ENCODE measurements at places on chromosomes 1 and 21. TPM values are rescaled to one million over a fixed set of nuclear protein-coding genes. Genes with fewer than 3 reads are reported as not detected.

The CLCN6 gene
- total RNA-seq = 15.7 TPM

DNA sequence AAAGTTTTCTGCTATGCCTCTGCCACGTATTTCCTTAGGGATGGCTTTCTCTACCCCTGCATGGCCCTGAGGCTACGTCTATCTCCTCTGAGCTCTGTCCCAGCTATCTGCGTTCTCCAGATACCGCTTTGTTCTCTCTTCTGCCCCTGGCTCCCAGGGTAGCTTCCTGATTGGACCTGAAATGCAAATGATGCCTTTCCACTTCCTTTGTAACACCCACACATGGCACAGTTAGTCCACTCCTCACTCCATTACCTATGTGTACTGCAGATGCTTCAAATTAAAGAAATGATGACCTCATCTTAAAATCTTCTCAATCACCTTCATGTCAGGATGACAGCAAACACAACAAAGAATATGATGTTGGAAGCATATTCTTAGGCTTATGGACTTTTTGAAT, 138.6 kb upstream of the POGK start:
- H3K27ac ChIP-seq = no peak overlapping the region
- no peak for DNase-seq
- H3K27me3 ChIP-seq = peaks cover 17% of the 10 kb centered on the region
- no peaks in the 10 kb centered on the region for H3K4me1 ChIP-seq

- H3K27ac ChIP-seq = no peak overlapping the region
- no peak for DNase-seq
These were observed 116.4 kb upstream of the FAM78B start for GRCh38 chr1:166283190-166283589.

- no peak for DNase-seq
- H3K27ac ChIP-seq = no peak overlapping the region
- H3K36me3 ChIP-seq = peaks cover 3% of the 10 kb centered on the region
These were observed 3.6 kb downstream of the PERM1 start for GRCh38 chr1:978069-978834.

The RGS13 gene
- not detected for total RNA-seq

DNA sequence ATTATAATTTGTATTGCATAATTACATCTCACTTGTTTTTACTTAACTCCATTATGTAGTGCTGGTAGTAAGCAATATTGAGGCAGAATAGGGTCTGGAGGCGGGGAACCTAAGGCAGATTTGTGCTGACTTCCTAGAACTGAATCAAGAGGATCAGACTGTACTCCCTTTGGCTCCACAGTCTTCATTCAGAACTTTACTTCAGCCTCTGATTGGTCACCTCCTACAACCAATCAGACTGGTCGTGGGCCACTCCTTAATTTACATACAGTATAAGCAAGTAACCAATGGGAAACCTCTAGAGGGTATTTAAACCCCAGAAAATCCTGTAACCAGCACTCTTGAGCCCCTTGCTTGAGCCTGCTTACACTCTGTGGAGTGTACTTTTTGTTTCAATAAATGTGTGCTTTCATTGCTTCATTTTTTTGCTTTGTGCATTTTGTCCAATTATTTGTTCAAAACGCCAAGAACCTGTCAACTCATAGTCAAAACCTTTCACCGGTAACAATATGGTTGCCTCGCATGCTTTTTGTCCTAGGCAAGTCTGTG, 31.6 kb downstream of the ZBTB8OS start:
- H3K36me3 ChIP-seq = peaks cover 31% of the 10 kb centered on the region
- no peak for DNase-seq
- no peaks in the 10 kb centered on the region for H3K27me3 ChIP-seq

DNA sequence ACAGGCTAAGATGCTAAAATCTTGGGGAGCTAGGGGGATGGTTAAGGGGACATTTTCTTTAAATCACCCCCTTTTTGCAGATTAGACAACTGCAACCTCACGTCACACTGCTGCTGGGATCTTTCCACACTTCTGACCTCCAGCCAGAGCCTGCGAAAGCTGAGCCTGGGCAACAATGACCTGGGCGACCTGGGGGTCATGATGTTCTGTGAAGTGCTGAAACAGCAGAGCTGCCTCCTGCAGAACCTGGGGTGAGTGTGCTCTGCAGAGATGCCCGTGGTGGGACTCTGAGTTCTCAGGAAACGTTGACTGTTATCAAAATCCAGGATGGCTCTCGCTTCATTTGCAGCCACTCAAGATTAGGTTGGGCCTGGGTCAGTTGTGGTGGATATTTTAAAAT, 13.3 kb downstream of the OR2B11 start:
- DNase-seq = no peak
- H3K27ac ChIP-seq = no peak overlapping the region
- no peaks in the 10 kb centered on the region for H3K27me3 ChIP-seq
- no peak overlapping the region for H3K4me3 ChIP-seq
- no peaks in the 10 kb centered on the region for H3K4me1 ChIP-seq

The ATP1A4 gene
- not detected for total RNA-seq

- H3K36me3 ChIP-seq = no peaks in the 10 kb centered on the region
- no peak overlapping the region for H3K27ac ChIP-seq
- H3K4me3 ChIP-seq = no peak overlapping the region
- H3K4me1 ChIP-seq = no peaks in the 10 kb centered on the region
These were observed 140.7 kb downstream of the SIPA1L2 start for GRCh38 chr1:232489256-232489655.

GRCh38 chr1:55155522-55155921, 59.6 kb downstream of the USP24 start:
- peaks cover 32% of the 10 kb centered on the region for H3K4me1 ChIP-seq
- no peak for DNase-seq
- no peak overlapping the region for H3K4me3 ChIP-seq
- peaks cover 44% of the 10 kb centered on the region for H3K36me3 ChIP-seq
- no peak overlapping the region for H3K27ac ChIP-seq

DNA sequence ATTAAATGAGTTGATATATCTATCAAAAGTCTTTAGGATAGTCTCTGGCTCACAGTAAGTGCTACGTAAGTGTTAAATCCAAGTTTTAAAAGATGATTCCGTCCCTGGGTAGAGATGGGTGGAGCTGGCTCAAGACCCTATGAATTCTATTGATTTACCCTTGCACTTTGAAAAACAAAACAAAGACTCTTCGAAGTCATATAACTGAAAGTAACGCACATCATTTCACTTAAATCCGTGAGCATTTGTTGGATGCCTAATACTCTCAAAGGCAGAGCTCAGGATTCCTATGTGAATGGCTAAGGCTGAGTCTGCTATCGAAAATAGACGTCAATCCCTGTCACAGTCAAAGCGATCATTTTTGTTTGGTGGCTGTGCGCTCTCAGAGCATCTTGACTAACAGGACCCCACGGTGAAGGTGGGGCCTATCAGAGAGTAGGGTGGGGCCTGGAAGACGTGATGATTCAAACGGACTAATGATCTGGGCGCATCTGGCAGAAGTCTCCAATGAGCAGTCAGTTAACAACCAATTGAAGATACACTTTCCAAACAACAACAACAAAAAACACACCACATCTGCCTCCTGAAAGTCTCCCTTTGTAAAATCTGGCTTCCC, 1.2 kb upstream of the NUCKS1 start:
- peak overlapping the region; percentile 98 for H3K27ac ChIP-seq
- peaks cover 33% of the 10 kb centered on the region for H3K4me1 ChIP-seq
- no peak for DNase-seq

GRCh38 chr1:112937495-112937894, 18.5 kb downstream of the SLC16A1 start:
- no peak overlapping the region for H3K4me3 ChIP-seq
- no peaks in the 10 kb centered on the region for H3K27me3 ChIP-seq
- DNase-seq = no peak
- H3K36me3 ChIP-seq = peaks cover 13% of the 10 kb centered on the region
- no peak overlapping the region for H3K27ac ChIP-seq

- H3K27me3 ChIP-seq = peaks cover 5% of the 10 kb centered on the region
- no peaks in the 10 kb centered on the region for H3K36me3 ChIP-seq
- DNase-seq = no peak
- H3K4me3 ChIP-seq = no peak overlapping the region
- H3K4me1 ChIP-seq = no peaks in the 10 kb centered on the region
These were observed 233.9 kb upstream of the CAMK1G start for GRCh38 chr1:209349363-209350308.

DNA sequence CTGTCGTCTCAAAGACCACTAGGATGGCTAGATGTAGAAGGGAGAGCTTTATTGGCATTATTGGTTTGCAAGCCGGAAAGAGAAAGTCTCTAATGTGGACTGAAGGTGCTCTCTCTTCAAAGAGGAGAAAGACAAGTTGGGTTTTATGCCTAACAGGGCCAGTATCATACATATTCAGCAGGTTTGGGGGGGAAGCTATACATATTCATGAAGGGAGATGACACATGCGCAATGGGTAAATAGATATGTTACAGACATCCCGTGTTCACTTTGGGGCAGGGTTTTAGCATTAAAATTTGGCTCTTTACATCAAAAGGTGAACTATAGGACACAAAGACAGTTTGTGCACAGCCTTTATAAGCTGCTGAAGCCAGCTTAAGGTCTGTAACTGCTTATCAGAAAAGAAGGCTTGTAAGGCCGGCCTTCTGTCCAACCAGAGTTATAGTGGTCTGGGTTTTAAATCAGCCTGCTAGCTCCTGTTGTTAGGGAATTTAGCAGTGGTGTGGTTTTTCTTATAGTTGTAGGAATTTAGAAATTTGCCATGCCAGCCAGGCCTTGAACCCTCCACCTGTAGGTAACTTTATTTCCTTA, 46.5 kb upstream of the LRRN2 start:
- H3K27ac ChIP-seq = no peak overlapping the region
- DNase-seq = no peak
- H3K4me1 ChIP-seq = no peaks in the 10 kb centered on the region
- no peaks in the 10 kb centered on the region for H3K36me3 ChIP-seq

The TRMT13 gene
- total RNA-seq = 21.4 TPM

DNA sequence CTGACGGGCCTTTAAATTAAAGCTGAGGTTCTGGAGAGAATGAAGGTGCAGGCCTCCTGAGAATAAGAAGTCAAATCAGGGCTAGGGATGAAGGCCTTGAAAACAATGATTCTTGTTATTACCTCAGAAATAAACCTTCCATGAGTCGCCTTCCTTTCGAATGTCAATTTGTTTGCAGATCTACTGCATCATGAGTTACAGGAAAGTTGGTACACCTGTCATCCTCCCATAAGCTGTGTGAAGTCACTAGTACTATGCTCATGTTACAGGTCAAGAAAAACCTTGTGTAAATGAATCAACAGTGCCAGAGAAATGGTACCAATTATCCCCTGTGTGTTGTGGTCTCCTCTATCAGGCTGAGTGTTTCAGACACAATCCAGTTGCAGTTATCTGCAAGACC, 281.2 kb upstream of the PLXNA2 start:
- no peaks in the 10 kb centered on the region for H3K36me3 ChIP-seq
- DNase-seq = no peak
- H3K27me3 ChIP-seq = peaks cover 2% of the 10 kb centered on the region
- no peak overlapping the region for H3K4me3 ChIP-seq

- H3K27ac ChIP-seq = peak within 1 kb of the TSS; percentile 99
- H3K4me1 ChIP-seq = peaks cover 30% of the 10 kb centered on the region
- peaks cover 2% of the 10 kb centered on the region for H3K36me3 ChIP-seq
These were observed at the start of gene PGBD2 for GRCh38 chr1:248906009-248906752. PGBD2 (plus strand) TSS chr1:248906235; CDS start chr1:248913863, 7,628 bp downstream.

The LCE1E gene
- total RNA-seq = not detected

DNA sequence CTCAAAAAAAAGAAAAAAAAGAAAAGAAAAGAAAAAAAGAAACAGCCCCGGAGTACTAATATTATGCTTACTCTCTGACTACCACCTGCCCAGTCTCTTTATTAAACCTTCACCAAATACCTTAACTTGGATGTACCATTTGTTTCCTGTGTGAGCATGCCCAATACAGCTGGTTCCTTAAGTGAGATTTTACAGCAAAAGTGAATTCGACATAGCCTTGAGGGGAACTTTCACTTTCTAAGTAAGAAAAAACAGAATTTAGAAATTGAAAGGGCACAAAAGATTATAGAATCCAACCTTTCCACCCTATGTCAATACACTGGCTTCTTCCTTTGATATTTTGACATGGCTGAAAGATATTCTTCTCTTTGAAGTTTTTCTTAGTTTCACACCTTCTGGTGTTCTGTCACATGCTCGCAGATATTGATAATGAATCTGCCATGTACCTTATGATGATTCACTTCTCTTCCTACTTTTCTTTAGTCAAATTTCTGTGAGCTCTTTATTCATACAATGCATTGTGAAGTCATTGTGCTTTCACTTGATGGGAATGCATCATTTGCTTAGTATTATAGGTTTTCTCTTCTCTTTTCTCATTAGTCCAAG, 5.2 kb upstream of the GIPC2 start:
- no peak for DNase-seq
- H3K4me1 ChIP-seq = peaks cover 18% of the 10 kb centered on the region
- H3K27me3 ChIP-seq = peaks cover 24% of the 10 kb centered on the region
- no peak overlapping the region for H3K4me3 ChIP-seq
- H3K27ac ChIP-seq = no peak overlapping the region

DNA sequence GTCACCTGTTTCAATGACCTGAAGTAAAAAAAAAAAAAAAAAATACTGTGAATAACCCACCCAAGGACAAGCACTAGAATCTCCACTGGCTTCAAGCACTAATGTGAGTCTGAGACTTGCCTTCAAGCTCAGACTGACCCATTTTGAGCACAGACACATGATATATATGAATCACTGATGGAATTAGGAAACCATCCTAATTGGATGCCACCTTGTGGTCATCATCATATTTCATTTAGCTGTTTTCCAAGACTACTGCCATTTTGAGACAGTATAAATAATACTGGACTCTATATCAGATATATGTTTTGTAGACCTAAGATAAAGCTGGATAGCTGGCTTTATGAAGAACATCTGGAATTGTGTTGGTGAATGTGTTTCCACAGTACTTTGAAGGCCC, 1232.0 kb downstream of the KCNT2 start:
- no peaks in the 10 kb centered on the region for H3K4me1 ChIP-seq
- no peaks in the 10 kb centered on the region for H3K27me3 ChIP-seq
- H3K4me3 ChIP-seq = no peak overlapping the region
- no peaks in the 10 kb centered on the region for H3K36me3 ChIP-seq

The BSND gene
- total RNA-seq = 0.05 TPM

GRCh38 chr1:93670141-93670540, 11.5 kb downstream of the BCAR3 start:
- H3K27ac ChIP-seq = no peak overlapping the region
- no peak overlapping the region for H3K4me3 ChIP-seq
- DNase-seq = no peak
- peaks cover 4% of the 10 kb centered on the region for H3K27me3 ChIP-seq
- H3K4me1 ChIP-seq = no peaks in the 10 kb centered on the region
